ENCODE measurements at places on chromosomes 3 and 15. TPM values are rescaled to one million over a fixed set of nuclear protein-coding genes. Genes with fewer than 3 reads are reported as not detected.

GRCh38 chr3:30661098-30661873 lies 54.9 kb downstream of the TGFBR2 start:
- peak overlapping the region; percentile 6 for H3K27ac ChIP-seq
- no peaks in the 10 kb centered on the region for H3K27me3 ChIP-seq
- no peak for DNase-seq
- peaks cover 44% of the 10 kb centered on the region for H3K36me3 ChIP-seq

- H3K4me3 ChIP-seq: no peak overlapping the region
- H3K27ac ChIP-seq: no peak overlapping the region
- H3K36me3 ChIP-seq: no peaks in the 10 kb centered on the region
- DNase-seq: no peak
- peaks cover 24% of the 10 kb centered on the region for H3K27me3 ChIP-seq
- H3K4me1 ChIP-seq: peaks cover 6% of the 10 kb centered on the region
Measured at GRCh38 chr15:68495981-68496705, 64.2 kb upstream of the ITGA11 start.

- H3K36me3 ChIP-seq: no peaks in the 10 kb centered on the region
- no peak overlapping the region for H3K4me3 ChIP-seq
- peaks cover 20% of the 10 kb centered on the region for H3K4me1 ChIP-seq
- H3K27ac ChIP-seq: no peak overlapping the region
- H3K27me3 ChIP-seq: no peaks in the 10 kb centered on the region
Measured at GRCh38 chr3:134901461-134901860, 106.4 kb downstream of the EPHB1 start.

DNA sequence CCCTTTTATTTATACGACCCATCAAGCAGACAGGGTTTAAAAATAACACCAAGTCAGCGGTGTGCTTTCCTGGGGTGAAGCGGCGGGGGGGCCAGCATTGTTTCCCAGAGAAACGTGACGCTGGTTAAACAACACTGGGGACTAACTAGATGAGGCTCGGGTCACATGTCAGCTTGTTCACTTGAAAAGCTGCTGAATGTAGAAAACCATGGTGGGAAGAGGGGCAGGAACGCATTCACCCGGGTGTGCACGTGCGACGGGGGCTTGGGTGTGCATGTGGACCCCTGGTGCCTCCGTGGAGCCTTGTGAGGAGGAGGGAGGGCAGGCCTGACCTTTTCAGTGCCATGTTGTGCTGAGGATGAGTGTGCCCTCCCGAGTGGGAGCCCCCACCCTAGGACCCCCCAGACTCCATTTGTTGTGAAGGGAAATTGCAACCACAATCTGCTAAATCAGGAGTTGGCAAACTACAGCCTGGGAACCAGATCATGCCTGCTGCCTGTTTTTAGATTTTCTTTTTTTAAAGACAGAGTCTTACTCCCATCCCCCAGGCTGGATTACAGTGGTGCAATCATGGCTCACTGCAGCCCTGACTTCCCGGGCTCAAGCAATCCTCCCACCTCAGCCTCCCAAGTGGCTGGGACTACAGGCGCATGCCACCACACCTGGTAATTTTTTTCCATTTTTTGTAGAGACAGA lies 70.4 kb upstream of the CMTM7 start:
- no peak for DNase-seq
- no peak overlapping the region for H3K4me3 ChIP-seq
- no peaks in the 10 kb centered on the region for H3K36me3 ChIP-seq
- H3K27me3 ChIP-seq: no peaks in the 10 kb centered on the region
- peaks cover 11% of the 10 kb centered on the region for H3K4me1 ChIP-seq

- H3K27me3 ChIP-seq: no peaks in the 10 kb centered on the region
- H3K4me1 ChIP-seq: no peaks in the 10 kb centered on the region
- H3K36me3 ChIP-seq: no peaks in the 10 kb centered on the region
- H3K27ac ChIP-seq: no peak overlapping the region
- H3K4me3 ChIP-seq: no peak overlapping the region
- no peak for DNase-seq
Measured at GRCh38 chr3:97359977-97360376, 404.6 kb upstream of the ARL6 start.

- peaks cover 16% of the 10 kb centered on the region for H3K4me1 ChIP-seq
- no peak overlapping the region for H3K4me3 ChIP-seq
- H3K36me3 ChIP-seq: no peaks in the 10 kb centered on the region
- DNase-seq: no peak
- no peaks in the 10 kb centered on the region for H3K27me3 ChIP-seq
Measured at GRCh38 chr3:193996641-193997089, 139.3 kb upstream of the HES1 start.

- peaks cover 100% of the 10 kb centered on the region for H3K4me1 ChIP-seq
- no peaks in the 10 kb centered on the region for H3K27me3 ChIP-seq
- no peaks in the 10 kb centered on the region for H3K36me3 ChIP-seq
Measured at GRCh38 chr3:66486646-66487045, 14.2 kb downstream of the LRIG1 start.

DNA sequence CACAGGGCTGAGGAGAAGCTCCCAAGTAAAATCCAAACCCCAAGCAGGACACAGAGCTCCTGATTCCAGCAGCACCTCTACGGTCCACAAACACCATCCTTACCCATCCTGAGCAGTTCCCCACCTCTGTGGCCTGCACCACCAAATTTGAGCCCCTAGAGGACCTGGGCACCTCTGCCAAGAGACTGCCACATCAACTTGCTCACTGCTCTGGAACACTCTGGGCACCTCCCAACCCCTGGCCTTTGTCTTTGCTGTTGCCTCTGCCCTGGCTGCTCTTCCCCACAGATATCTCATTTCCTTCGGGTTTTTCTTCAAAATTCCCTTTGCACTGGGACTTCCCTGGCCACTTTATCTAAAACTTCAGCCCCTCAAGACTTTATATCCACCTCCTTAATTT lies 5.8 kb downstream of the RLBP1 start:
- no peaks in the 10 kb centered on the region for H3K4me1 ChIP-seq
- no peak overlapping the region for H3K27ac ChIP-seq
- no peak overlapping the region for H3K4me3 ChIP-seq
- no peaks in the 10 kb centered on the region for H3K27me3 ChIP-seq

The HES1 gene
- total RNA-seq: 27.3 TPM

The FBXO40 gene
- total RNA-seq: not detected
